ENCODE measurements at places on chromosomes 4 and X. TPM values are rescaled to one million over a fixed set of nuclear protein-coding genes. Genes with fewer than 3 reads are reported as not detected.

The LRIT3 gene
- total RNA-seq, result not detected

The APLN gene
- 2.4 TPM for total RNA-seq

The ASB9 gene
- total RNA-seq, result 0.82 TPM

The RENBP gene
- 2.4 TPM for total RNA-seq

The IQCM gene
- total RNA-seq, result not detected

The MORF4L2 gene
- total RNA-seq, result 425 TPM

The GAGE13 gene
- not detected for total RNA-seq

The GC gene
- total RNA-seq, result not detected

The WDR13 gene
- total RNA-seq, result 56.7 TPM

The RNF128 gene
- total RNA-seq, result 1.6 TPM

The DGKK gene
- total RNA-seq, result 0.41 TPM

The IL2 gene
- total RNA-seq, result not detected

The SORCS2 gene
- 4.9 TPM for total RNA-seq

The ENOX2 gene
- total RNA-seq, result 3.3 TPM

The SMS gene
- 218 TPM for total RNA-seq

The ZNF185 gene
- 2.4 TPM for total RNA-seq

The BST1 gene
- total RNA-seq, result 4.5 TPM

The BEND4 gene
- total RNA-seq, result 5.7 TPM

The NPY5R gene
- 39.5 TPM for total RNA-seq

The BCORL1 gene
- 2.0 TPM for total RNA-seq

The LDB2 gene
- 216 TPM for total RNA-seq

The GABRE gene
- total RNA-seq, result 0.82 TPM

The LETM1 gene
- 115 TPM for total RNA-seq

The PAGE2B gene
- total RNA-seq, result not detected

The USP17L22 gene
- total RNA-seq, result not detected

The TEX11 gene
- not detected for total RNA-seq

The MAGEB1 gene
- not detected for total RNA-seq

The FSTL5 gene
- total RNA-seq, result 106 TPM

The NSD2 gene
- total RNA-seq, result 113 TPM

The TBC1D1 gene
- total RNA-seq, result 64.8 TPM

The PHOX2B gene
- not detected for total RNA-seq

The HAND2 gene
- not detected for total RNA-seq

The CT45A7 gene
- not detected for total RNA-seq

The TRO gene
- total RNA-seq, result 78.3 TPM

The NLRP2B gene
- total RNA-seq, result under 0.01 TPM

The UGT2B11 gene
- total RNA-seq, result not detected

The KIF4A gene
- 2.9 TPM for total RNA-seq

The ENPEP gene
- 2.0 TPM for total RNA-seq

The HDAC8 gene
- 31.0 TPM for total RNA-seq

The NR0B1 gene
- total RNA-seq, result 0.41 TPM

The SRPK3 gene
- under 0.01 TPM for total RNA-seq

The PNMA5 gene
- total RNA-seq, result 2.4 TPM

The CLIC2 gene
- total RNA-seq, result 4.9 TPM

The PNCK gene
- 18.3 TPM for total RNA-seq

The TLR2 gene
- 0.82 TPM for total RNA-seq

The NPNT gene
- 60.3 TPM for total RNA-seq
